Placental epithelial cell (primary cell): ENCODE measurements at places on chromosomes 3 and 15. TPM values are rescaled to one million over a fixed set of nuclear protein-coding genes. Genes with fewer than 3 reads are reported as not detected.

FAM81A gene
- not detected in 2 replicates for total RNA-seq

ESYT3 gene
- total RNA-seq = 3.1 and 8.5 TPM in 2 replicates

MORC1 gene
- total RNA-seq = not detected in 2 replicates

USP50 gene
- total RNA-seq = not detected in 2 replicates

HLTF gene
- total RNA-seq = 35.9 and 45.1 TPM in 2 replicates

MFGE8 gene
- 151 and 184 TPM in 2 replicates for total RNA-seq

LRRC31 gene
- not detected in 2 replicates for total RNA-seq

FBXO40 gene
- not detected in 2 replicates for total RNA-seq

IL17RC gene
- 365 and 408 TPM in 2 replicates for total RNA-seq

CAMKV gene
- not detected in 2 replicates for total RNA-seq

FEM1B gene
- 56.1 and 67.0 TPM in 2 replicates for total RNA-seq

TMEM212 gene
- 0.22 TPM in 1 of 2 replicates, not detected in the other for total RNA-seq

GJD2 gene
- not detected in 2 replicates for total RNA-seq

SLC6A6 gene
- 9.8 and 57.0 TPM in 2 replicates for total RNA-seq

ALDH1A2 gene
- 0.79 and 4.3 TPM in 2 replicates for total RNA-seq

SIDT1 gene
- total RNA-seq = not detected in 2 replicates

ATG7 gene
- total RNA-seq = 45.5 and 52.7 TPM in 2 replicates

SAXO2 gene
- total RNA-seq = 0.39 and 6.6 TPM in 2 replicates

SCAANT1 gene
- total RNA-seq = not detected in 2 replicates

PIGX gene
- 26.7 and 27.2 TPM in 2 replicates for total RNA-seq

PRRT3 gene
- 1.8 and 3.1 TPM in 2 replicates for total RNA-seq

DUOXA1 gene
- 22.0 and 23.2 TPM in 2 replicates for total RNA-seq

VWA5B2 gene
- 0.11 TPM in 1 of 2 replicates, not detected in the other for total RNA-seq

SEMA5B gene
- not detected in 2 replicates for total RNA-seq

CLRN1 gene
- not detected in 2 replicates for total RNA-seq

LRTM1 gene
- 0.39 TPM in 1 of 2 replicates, not detected in the other for total RNA-seq

ACKR4 gene
- not detected in 2 replicates for total RNA-seq

PATL2 gene
- 0.11 and 0.79 TPM in 2 replicates for total RNA-seq

IGSF10 gene
- not detected in 2 replicates for total RNA-seq

TJP1 gene
- total RNA-seq = 59.7 and 124 TPM in 2 replicates

XCR1 gene
- total RNA-seq = under 0.01 TPM in 1 of 2 replicates, not detected in the other

FGF7 gene
- total RNA-seq = 0.54 and 0.79 TPM in 2 replicates

CCK gene
- 0.43 TPM in 1 of 2 replicates, not detected in the other for total RNA-seq

KY gene
- not detected in 2 replicates for total RNA-seq

ADPRH gene
- total RNA-seq = 23.6 and 25.3 TPM in 2 replicates

ZFYVE19 gene
- 27.5 and 29.2 TPM in 2 replicates for total RNA-seq

FETUB gene
- total RNA-seq = 0.22 TPM in 1 of 2 replicates, not detected in the other

SEMA3G gene
- total RNA-seq = not detected in 2 replicates

TRH gene
- not detected in 2 replicates for total RNA-seq

GOLGA6A gene
- total RNA-seq = 0.39 and 0.54 TPM in 2 replicates

SAMMSON gene
- not detected in 2 replicates for total RNA-seq

PLD1 gene
- total RNA-seq = 17.8 and 30.6 TPM in 2 replicates

ACP3 gene
- 0.39 TPM in 1 of 2 replicates, not detected in the other for total RNA-seq

TFG gene
- 136 and 218 TPM in 2 replicates for total RNA-seq

RAF1 gene
- 102 and 107 TPM in 2 replicates for total RNA-seq
